ENCODE measurements at places on chromosomes 4 and X.

- no peak for DNase-seq
Observed at GRCh38 chrX:9882669-9883446, 84.3 kb upstream of the CLDN34 start.

GRCh38 chrX:9231491-9231890, 197.6 kb upstream of the FAM9B start:
- no peak for DNase-seq

GRCh38 chrX:70433848-70434351, 10.7 kb upstream of the DLG3 start:
- peak; percentile 28 for DNase-seq

DNA sequence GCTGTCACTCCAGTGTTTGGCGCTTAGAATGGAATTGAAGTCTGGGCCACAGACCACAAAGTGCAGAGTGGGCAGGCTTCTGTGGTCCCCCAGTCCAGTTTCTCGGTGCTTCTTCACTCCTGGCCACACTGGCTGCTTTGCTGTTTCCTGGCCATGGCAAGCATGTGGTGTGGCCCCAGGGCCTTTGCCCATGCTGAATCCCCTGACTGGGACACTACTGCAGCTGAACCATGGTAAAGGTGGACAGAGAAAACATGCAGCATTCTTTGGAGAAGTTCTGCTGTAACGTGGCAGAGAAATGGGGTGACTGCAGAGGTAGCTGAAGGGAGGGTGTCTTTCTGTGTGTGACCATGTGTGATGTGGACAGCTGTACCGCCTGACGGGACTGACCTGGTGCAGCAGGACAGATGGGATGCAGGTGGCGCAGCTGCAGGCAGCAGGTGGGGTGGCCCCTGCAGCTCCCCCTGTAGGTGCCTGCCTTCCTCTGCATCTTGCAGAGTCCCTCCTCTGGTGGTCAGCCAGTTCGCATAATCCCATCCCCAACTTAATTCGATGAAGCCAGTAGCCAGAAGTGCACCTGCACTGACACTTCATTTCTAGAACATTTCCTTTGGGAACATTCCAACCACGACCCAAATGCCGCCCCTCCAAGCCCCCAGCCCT, 13.2 kb upstream of the S100P start:
- DNase-seq, result no peak

DNA sequence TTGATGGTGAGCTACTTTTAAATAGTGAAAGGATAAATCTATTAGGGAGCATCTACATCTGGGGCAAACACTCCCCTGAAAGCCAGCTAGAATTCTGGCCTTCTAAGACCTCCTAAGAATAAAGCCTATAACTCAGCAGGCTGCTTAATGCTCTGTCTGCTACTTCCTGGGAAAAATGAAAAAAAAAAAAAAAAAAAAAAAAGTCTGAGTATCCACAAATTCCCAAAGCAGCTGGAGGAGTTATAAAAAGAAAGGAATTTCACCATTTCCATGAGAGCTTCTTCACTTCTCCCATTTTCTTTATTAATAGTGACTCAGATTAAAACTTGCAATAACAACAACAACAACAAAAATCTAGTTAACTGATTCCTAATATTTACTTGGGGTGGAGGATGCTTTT, 511.2 kb downstream of the INPP4B start:
- no peak for DNase-seq

GRCh38 chr4:185280608-185281007, 71.2 kb downstream of the SNX25 start:
- no peak for DNase-seq

DNA sequence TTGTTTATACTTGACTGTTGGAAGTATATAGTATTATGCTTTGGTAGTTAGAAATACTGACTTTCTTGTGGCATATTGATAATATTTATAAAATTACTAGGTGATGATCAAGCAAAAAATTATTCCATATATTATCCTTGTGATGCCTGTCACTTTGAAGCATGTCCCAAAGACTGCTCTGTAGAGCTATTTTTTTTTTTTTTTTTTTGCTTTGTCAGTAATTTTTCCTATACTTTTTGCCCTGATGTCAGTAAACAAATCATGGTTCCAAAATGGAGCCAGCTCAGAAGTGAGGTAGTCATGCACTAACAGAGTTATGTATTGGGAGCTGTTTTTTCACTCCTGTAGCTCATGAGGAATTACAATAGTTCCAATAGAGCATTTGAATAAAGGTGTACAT, 11.2 kb downstream of the WWC2 start:
- no peak for DNase-seq

GRCh38 chr4:78656968-78657445, 105.4 kb downstream of the ANXA3 start:
- no peak for DNase-seq

DNA sequence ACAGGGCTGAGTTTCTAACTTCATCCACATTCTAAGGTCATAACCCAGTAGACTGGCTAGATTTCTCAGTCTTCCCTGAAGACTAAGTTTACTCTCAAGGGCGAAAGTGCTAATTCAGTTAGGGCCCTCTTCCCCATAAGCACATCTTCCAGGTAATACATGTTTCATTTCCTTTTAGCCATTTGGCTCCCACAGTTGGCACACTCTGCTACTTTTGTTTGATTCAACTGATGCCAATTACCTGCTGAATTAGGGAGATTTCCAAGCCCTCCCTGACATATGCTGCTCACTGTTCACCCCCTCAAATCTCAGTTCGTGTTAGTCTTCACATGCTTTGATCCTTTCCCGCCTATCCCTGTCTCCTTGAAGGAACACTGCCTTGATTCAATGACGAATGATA, 17.0 kb upstream of the WDR17 start:
- no peak for DNase-seq

GRCh38 chr4:40058854-40059253, 2.2 kb downstream of the N4BP2 start:
- DNase-seq, result no peak

GRCh38 chr4:76270244-76271175, 19.0 kb downstream of the FAM47E start:
- DNase-seq, result no peak

DNA sequence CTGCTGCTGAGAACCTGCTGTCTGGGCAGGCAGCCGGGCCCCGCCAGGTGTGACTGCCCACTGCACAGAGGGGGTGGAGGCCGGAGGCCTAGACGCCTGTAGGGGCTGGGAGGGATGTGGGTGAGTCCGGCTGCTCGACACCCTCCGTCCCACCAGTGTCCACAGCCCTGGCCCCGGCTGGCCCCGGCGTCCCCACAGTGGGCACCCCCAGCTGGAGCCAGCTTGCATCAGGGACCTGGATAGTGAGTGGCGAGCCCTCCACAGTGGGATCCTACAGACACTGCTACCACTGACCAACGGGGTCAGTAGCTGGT, 34.7 kb upstream of the SPON2 start:
- DNase-seq, result no peak

DNA sequence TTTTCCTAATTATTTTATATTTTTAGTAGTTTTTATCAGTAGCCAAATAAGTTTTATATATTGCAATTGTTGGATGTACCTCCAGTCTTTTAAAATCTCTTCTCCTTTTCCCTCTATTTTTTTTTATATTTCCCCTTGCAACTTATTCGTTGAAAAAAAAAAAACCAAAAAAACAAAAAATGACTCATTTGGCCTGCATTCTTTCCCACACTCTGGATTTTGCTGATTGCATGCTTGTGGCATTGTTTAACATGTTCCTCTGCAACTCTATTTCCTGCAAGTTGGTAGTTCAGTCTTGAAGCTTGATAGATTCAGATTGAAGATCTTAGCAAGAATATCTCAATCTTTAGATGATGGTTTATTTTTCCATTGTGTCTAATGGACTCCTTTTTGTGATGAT, 260.6 kb upstream of the BOD1L1 start:
- no peak for DNase-seq

- DNase-seq, result no peak
Observed at GRCh38 chr4:133162941-133163340, 13.8 kb downstream of the PCDH10 start.

Data from activated naive CD8-positive, alpha-beta T cell treated with anti-CD3 and anti-CD28 coated beads, Interleukin-2, amount 50 U/mL, for 16 hours (primary cell).